Naive thymus-derived CD4-positive, alpha-beta T cell (primary cell): ENCODE measurements at places on chromosomes 7 and 10. TPM values are rescaled to one million over a fixed set of nuclear protein-coding genes. Genes with fewer than 3 reads are reported as not detected.

The FAM237B gene
- total RNA-seq: not detected

The ADAM8 gene
- total RNA-seq: 19.5 TPM

The MOGAT3 gene
- total RNA-seq: not detected in 2 replicates

The PDE1C gene
- total RNA-seq: not detected

The CLDN4 gene
- total RNA-seq: not detected

The PRLHR gene
- not detected for total RNA-seq

The RAMP3 gene
- total RNA-seq: not detected in 2 replicates

- H3K4me1 ChIP-seq: no peaks in the 10 kb centered on the region
- no peak overlapping the region for H3K27ac ChIP-seq
- H3K4me3 ChIP-seq: no peak overlapping the region
- H3K27me3 ChIP-seq: no peaks in the 10 kb centered on the region
- DNase-seq: no peak
These were observed 167.7 kb downstream of the TRIL start for GRCh38 chr7:28790467-28790866.

- H3K4me1 ChIP-seq: no peaks in the 10 kb centered on the region
- no peaks in the 10 kb centered on the region for H3K36me3 ChIP-seq
- H3K27ac ChIP-seq: no peak overlapping the region
- H3K27me3 ChIP-seq: peaks cover 30% of the 10 kb centered on the region
These were observed 1.6 kb upstream of the NKX2-3 start for GRCh38 chr10:99531026-99531695.

DNA sequence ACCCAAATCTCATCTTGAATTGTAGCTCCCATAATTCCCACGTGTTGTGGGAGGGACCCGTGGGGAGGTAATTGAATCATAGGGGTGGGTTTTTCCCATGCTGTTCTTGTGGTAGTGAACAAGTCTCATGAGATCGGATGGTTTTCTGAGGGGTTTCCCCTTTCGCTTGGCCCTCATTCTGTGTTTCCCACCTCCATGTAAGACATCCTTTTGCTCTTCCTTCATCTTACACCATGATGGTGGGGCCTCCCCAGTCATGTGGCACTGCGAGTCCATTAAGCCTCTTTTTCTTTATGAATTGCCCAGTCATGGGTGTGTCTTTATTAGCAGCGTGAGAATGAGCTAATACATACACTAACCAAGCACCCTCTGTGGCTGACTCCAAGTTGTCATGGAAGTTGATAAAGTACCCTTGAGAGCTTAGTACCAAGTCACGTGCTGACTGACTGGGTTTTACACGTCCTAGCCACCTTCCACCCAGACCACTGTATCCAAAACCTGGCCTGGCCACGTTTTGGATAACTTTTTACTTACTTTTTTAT is 614.4 kb downstream of the SDK1 start:
- H3K4me1 ChIP-seq: no peaks in the 10 kb centered on the region
- no peak overlapping the region for H3K4me3 ChIP-seq
- no peak overlapping the region for H3K27ac ChIP-seq
- no peak for DNase-seq
- no peaks in the 10 kb centered on the region for H3K27me3 ChIP-seq
- no peaks in the 10 kb centered on the region for H3K36me3 ChIP-seq

DNA sequence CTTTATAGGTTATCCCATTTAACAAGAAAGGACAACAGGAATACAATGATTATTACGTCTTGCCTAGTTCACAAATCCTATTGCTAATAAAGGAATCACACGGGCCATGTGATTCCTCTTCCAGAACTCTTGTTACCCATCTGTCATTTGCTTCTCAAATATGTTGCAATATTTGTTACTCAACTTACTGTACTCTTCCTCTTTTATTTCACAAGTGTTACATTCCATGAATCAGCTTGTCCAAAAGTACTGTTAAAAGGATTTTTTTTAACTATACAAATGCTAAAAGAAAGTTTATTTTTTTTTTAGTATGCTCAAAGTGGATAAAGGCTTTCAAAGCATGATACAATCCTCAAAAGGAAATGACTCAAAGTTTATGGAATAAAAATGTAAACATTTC is 3.9 kb upstream of the CD36 start:
- no peak overlapping the region for H3K4me3 ChIP-seq
- no peaks in the 10 kb centered on the region for H3K4me1 ChIP-seq
- H3K27ac ChIP-seq: no peak overlapping the region
- no peak for DNase-seq
- no peaks in the 10 kb centered on the region for H3K27me3 ChIP-seq
- H3K36me3 ChIP-seq: no peaks in the 10 kb centered on the region

GRCh38 chr10:6562221-6562620 is 17.9 kb downstream of the PRKCQ start:
- no peaks in the 10 kb centered on the region for H3K36me3 ChIP-seq
- no peak for DNase-seq
- H3K27me3 ChIP-seq: no peaks in the 10 kb centered on the region
- H3K27ac ChIP-seq: peak overlapping the region; percentile 46

- H3K4me1 ChIP-seq: no peaks in the 10 kb centered on the region
- no peak for DNase-seq
- H3K36me3 ChIP-seq: peaks cover 10% of the 10 kb centered on the region
- no peaks in the 10 kb centered on the region for H3K27me3 ChIP-seq
These were observed 96.8 kb downstream of the PTEN start for GRCh38 chr10:87960230-87960629.

DNA sequence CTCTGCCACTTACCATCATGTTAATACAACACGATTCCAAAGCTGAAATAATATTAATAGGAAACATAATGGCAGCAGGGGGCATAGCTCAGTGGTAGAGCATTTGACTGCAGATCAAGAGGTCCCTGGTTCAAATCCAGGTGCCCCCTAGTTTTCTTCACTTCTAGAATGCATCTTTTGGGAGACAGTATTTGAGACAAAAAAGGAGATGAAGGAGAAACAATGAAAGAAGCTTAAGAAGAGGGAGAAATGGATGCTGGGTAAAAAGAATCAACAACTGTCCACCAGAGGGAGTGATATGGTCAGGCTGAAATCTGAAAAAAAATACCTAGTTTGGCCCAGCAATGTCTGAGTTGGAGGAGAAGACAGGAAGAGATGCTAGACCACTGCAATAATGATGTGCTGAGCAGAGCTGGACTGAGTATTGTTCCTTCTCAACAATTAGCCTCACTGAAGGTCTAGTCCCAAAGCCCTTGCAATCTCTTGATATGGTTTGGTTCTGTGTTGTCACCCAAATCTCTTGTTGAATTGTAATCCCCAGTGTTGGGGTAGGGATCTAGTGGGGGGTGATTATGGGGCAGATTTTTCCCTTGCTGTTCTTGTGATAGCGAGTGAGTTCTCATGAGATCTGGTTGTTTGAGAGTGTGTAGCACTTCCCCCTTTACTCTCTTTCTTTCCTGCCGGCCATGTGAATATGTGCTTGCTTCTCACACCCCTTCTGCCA is 48.3 kb downstream of the ZNF783 start:
- DNase-seq: no peak
- no peaks in the 10 kb centered on the region for H3K36me3 ChIP-seq
- no peak overlapping the region for H3K4me3 ChIP-seq
- H3K27me3 ChIP-seq: no peaks in the 10 kb centered on the region
